ENCODE measurements at places on chromosomes 1 and 21.

DNA sequence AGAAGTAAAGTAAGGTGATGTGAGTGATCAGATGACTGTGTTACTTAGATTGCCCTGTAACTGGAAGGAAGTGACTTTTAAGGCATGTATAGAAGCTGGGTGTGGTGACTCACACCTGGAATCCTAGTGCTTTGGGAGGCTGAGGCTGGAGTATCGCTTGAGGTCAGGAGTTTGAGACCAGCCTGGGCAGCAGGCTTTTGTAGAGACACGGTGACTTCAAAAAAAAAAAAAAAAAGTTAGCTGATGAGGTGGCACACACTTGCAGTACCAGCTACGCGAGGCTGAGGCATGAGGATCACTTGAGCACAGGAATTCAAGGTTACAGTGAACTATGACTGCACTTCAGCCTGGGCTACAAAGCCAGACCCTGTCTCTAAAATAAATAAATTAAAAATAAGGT lies 2.3 kb upstream of the USP16 start:
- DNase-seq: peak; percentile 43

- peak; percentile 59 for DNase-seq
Observed at GRCh38 chr1:83931658-83932253, 67.2 kb downstream of the TTLL7 start.

GRCh38 chr1:104072915-104073371 lies 323.2 kb downstream of the AMY1C start:
- DNase-seq: no peak

DNA sequence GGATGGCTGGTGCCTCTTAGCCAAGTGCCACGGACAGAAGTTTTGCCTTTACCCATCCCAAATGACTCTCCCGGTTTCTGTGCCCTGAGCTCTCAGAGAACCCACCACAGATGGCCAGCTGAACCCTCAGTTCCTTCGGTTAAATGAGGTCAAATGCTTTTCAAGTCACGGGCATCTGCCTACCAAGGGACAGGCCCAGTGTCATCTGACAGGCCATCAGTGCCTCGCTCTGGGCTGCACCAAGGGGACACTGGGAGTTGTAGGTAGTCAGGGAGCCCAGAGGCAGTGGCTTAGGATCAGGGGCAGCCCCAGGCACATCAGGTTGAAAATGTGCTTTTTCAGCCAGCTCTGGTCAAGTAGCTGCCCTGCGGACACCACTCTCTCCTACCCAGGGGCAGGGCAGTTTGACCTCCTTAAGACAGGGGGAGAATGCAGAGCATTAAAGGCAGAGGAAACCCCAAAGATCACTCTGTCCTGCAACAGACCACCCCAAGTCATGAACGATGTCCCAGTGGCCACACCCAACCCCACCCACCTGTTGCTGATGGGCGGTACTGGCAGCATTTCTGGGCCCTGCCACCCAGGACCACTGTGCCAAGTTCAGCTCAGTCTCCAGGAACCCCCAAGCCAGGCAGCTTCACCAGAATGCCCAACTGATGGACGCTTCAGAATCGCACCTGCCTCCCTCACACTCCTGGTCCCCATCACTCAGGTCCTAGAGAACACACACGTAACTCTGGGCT lies 60.7 kb downstream of the CASZ1 start:
- no peak for DNase-seq

- DNase-seq: no peak
Observed at GRCh38 chr21:45209046-45209445, 78.6 kb downstream of the POFUT2 start.

DNA sequence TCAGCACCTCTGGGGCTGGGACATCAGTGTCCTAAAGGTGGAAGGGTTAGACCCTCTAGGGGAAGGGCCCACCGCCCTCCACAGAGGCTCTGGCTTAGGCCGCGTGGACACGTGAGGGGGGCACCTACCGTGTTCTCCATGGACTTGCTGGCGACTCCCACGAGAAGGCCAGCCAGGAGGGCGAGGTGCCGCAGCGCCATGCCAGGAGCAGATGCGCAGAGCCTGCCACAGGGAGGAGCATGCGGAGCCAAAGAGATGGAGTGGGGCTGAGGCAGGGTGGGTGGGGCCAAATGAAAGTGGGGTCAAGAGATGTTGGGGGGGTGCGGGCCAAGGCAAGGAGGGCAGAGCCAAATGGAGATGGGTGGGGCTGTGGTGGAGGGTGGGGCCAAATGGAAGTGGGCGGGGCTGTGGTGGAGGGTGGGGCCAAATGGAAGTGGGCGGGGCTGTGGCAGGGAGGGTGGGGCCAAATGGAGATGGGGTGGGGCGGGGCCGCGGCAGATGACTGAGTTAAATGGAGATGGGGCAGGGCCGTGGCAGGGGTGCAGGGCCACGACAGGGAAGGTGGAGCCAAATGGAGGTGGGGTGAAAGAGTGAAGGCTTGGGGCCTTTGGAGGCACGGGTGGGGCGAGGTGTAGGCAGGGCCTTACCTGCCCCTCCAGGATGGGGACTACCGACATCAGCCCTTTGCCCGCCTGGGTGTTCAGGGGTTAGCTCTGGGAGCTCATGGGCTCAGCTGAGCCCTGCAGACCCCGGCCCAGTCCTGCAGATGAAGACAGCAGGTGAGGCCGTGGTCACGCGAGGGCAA lies 17.4 kb upstream of the RNF223 start:
- DNase-seq: no peak

- DNase-seq: no peak
Observed at GRCh38 chr21:26473471-26473870, 99.6 kb downstream of the CYYR1 start.

GRCh38 chr1:201020040-201020591 lies 3.4 kb downstream of the KIF21B start:
- DNase-seq: peak; percentile 49

DNA sequence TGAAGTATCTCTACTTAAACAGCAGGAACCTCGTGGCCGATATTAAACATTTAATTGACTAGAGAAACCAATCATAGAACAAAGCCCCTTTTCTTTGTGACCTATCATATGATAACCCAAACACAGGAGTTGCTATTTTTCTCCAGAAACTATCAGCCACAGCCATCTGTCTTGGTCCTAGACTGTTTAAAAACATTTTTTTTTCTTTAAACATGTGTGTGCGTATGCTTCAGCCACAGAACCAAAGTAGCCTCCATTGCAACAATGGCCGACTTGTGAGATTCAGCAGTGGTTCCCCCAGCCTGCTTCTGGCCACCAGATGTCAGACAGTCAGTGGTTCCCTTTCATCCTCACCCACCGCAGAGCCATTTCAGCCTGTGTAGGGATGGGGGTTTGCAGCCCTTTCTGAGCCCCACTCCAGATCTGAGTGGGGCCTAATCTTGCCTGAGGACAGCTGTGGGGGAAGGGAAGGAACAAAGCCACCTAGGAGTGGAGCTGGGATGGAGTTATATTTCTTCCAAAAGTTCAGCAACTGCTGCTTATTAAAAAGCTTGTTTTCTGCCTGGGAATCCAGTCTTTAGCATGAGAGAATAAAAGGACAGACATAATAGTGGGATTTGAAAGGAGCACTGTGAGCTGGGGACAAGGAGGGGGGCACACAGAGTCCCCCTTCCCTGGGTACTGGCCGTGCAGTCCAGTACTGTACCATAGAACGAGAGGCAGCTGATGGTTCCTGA lies 11.7 kb upstream of the IGSF3 start:
- no peak for DNase-seq

GRCh38 chr1:176820391-176821031 lies 344.0 kb downstream of the ASTN1 start:
- no peak for DNase-seq

DNA sequence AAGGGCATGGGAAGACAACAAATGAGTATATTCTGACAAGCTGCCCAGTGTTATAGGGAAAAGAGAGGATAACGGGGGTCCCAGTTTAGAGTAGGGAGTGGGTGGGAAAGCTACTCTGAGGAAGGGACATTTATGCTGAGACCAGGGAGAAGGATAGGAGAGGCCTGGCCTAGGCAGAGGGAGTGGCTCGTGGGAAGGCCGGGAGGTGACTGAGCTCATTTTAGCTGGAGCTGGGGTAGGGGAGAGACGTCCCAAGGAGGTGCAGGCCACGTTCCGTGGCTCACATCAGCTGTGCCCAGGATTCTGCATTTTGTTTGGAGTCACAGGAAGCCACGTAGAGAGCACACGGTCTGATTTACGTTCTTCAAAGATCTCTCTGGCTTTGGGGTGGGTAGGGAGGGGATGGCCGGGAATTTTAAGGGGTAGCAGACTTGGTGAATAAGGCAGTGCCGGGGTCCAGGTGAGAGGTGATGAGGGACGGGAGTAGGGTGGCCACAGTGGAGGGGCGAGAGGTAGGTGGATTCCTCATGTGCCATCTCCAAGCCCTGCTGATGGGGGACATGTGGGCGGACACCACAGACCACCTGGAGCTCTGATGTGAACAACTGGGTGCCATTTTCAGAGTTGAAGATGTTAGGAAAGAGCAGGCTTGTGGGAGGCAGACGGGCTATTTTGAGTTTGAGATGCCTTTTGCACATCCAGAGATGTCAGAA lies 4.7 kb downstream of the TINAGL1 start:
- DNase-seq: no peak

DNA sequence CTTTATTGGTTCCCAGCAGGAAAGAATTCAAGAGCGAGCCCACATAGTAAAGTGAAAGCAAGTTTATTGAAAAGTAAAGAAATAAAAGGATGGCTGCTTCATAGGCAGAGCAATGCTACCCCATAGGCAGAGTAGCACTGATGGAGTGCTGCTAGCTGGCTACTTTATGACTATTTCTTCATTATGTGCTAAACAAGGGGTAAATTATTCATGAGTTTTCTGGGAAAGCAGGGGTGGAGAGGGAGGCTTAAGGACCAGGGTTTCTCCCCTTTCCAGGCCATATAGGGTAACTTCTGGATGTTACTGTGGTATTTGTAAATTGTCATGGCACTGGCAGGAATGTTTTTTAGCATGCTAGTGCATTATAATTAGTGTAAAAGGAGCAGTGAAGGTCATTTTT lies 1271.4 kb downstream of the KCNT2 start:
- no peak for DNase-seq

- DNase-seq: peak; percentile 14
Observed at GRCh38 chr1:151282883-151283725, 1.0 kb downstream of the ZNF687 start.

DNA sequence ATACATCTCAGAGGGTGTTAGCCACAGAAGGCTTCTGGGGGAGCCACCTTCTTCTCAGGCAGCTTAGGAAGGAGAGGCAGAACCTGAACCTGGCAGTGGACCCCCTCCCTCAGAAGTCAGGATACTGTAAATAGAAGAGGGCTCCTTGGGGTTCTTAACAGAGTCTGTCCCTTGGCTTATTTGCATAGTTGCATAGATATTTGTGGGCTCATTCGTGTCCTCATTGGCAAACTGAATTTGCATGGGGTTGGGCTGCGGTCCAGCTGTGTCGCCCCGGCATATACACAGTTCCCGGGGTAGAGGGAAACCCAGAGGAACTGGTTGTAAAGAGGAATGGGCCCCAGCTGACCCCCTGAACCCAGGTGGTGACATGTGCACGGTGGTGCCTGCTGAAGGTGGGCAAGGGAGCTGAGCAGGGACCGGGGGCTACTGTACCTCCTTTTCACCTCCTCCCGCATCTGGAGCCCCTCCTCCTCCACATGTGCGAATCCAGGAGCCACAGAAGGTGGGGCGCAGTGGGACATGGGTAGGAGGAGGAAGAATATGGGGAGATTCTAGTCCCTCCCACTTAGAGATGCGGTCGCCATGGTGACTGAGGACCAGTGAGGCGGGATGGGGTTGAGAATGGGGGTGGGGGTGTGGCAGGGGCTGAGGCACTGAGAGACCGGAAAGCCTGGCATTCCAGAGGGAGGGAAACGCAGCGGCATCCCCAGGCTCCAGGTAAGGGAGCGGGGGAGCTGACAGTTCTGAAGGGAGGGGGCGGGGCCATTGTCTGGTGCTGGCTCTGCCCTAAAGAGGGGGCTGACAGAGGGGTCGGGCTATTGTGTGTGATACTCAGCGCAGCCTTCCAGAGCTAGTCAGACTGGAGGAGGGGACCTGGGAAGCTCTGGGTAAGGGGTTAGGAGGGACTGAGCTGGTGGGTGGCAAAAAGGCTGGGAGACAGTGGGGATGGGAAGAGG lies 3.7 kb upstream of the SEMA4A start:
- peak; percentile 19 for DNase-seq

DNA sequence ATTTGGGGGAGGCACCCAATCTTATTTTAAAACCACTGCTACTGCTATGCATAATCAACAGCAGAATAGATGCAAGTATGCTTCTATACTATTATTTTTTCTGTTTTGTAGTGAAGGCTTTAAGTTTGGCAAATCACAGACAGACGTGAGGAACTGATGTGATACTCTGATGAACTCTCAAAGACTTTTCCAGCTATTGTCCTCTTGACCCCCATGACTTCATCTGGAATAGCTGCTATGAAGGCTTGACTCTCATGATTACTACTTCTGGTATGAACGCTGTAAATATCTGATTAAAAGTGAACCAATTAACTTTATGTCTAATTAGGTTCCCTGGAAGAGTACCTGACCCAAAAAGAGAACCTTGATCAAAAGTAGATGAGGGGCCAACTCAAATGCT lies 49.1 kb downstream of the EYA3 start:
- no peak for DNase-seq

DNA sequence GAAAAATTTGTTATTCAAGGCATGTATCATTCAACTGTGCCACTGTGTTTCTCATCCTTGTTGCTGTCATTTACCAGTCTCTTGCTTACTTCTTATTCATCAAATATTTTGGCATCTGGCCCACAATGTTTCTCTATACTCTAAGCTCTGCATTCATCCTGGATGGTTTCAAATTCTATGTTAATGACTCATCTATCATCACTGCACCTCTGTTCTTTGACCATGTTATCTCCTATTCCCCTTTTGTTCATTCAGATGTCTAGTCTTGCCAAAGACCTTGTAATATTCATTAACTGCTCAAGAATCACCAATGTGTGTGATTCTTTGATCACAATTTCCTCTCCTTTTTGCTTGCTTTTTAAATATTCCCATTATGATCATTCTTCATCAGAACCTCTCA lies 54.6 kb upstream of the PRKACB start:
- DNase-seq: no peak

GRCh38 chr1:220221670-220222069 lies 50.6 kb downstream of the RAB3GAP2 start:
- no peak for DNase-seq

DNA sequence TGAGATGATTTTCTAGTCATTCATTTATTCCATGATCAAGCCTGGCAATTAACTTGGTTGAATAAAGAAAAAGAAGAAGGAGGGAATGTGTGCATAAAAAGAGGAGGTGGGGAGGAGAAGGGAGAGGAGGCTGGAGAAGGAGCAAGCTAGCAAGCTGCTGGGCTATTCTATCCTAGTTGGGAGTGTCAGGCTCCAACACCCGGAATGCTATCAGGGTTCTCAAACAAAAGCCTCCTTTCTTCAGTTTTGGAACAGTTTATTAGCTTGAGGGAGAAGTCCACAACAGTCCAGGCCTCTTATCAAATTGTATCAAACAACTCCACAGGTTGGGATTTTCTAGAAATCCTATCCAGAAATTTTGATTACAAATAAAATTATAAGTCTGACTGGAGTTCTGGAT lies 80.0 kb downstream of the BCAR3 start:
- no peak for DNase-seq

GRCh38 chr1:55927702-55928290 lies 651.6 kb downstream of the PLPP3 start:
- DNase-seq: no peak

GRCh38 chr1:67429011-67429527 lies 1.1 kb downstream of the SERBP1 start:
- DNase-seq: peak; percentile 30

Measured in CD4-positive, alpha-beta T cell treated with Interleukin-4 for 1 hour (primary cell).